ENCODE measurements at places on chromosomes 11 and 22.

GRCh38 chr11:65742353-65742752, 21.8 kb upstream of the RNASEH2C start:
- DNase-seq, result no peak

DNA sequence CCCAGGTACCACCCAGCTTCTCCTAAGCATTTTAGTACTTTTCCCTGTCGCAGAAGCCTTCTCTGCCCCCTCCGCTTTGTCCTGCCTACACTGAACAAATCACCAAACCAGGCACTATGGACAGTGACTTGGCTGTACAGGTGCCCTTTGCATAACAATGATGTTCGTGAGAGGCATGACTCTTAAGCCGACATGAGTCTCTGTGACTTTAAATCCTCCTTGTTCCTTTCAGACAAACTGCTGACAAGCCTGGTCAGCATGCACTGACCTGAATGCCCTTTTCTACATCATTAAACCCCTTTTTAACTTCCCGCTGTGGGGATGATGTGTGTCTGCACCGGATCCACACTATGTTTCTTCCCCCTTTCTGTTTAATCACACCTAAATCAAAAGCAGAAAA, 16.6 kb downstream of the CAVIN3 start:
- no peak for DNase-seq

DNA sequence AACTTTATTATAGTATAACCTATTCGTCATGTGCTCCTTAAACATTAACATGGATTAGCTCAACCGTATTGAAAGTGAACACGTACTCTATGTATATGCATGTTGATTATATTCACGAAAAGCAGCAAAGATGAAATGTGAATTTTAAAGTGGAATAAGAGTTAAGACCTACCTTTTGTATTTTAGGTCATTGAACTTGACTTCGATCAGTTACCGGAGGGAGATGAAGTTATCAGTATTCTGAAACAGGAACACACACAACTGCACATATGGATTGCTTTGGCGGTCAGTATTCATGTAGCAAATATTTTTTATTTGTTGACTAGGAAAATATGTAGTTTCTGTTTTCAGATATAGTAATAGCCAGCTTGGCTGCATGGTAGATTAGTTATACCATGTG, 1.4 kb downstream of the CTR9 start:
- DNase-seq, result no peak

- DNase-seq, result no peak
These were observed 336.7 kb upstream of the PLET1 start for GRCh38 chr11:112597286-112597790.

GRCh38 chr11:97224396-97224795, 834.6 kb downstream of the JRKL start:
- DNase-seq, result no peak

DNA sequence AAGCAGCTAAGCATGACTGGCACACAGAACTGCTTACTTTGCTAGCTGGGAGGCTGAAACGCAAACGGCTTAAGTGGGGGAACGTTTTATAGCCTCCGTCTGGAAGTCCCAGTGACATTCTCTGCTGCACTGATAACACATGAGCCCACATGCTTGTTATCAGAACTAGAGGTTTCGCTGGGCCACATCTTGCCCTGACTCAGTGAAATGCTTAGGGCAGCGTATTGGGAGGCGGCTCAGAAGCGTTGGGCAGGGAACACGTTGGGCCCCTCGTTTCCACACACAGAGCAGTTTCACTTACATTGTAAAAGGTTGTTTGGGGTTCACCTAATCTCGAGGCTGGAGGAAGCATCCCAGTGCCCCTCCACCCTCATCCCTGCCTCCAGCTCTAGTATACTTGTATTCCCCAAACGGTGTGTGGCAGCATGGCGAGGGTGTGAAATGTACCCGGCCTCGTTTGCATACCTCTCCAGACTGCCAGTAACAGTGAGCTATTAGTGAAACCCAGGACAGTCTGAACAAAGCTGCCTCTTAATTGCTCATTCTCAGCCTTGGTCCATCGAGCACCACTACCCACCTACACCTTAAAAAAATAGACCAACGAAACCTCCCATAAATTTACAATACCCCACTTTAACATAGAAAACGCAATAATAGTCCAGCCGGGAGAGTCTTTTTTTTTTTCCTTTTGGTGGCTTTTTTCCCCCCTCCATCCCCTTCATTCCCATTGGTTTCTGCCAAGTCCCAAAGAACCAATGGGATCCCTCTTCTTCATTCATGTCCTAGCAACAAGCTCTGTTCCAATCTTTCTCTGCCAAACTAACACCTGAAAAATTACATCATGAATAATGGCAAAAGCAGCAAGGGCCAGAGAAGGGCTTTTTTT, 218.8 kb upstream of the SORL1-AS1 start:
- peak; percentile 83 for DNase-seq

- DNase-seq, result no peak
These were observed 131.7 kb downstream of the VPREB1 start for GRCh38 chr22:22376352-22376706.

GRCh38 chr11:7486098-7486780, 933 bp downstream of the OLFML1 start:
- no peak for DNase-seq

GRCh38 chr11:33266393-33267215, 9.4 kb downstream of the HIPK3 start:
- no peak for DNase-seq

DNA sequence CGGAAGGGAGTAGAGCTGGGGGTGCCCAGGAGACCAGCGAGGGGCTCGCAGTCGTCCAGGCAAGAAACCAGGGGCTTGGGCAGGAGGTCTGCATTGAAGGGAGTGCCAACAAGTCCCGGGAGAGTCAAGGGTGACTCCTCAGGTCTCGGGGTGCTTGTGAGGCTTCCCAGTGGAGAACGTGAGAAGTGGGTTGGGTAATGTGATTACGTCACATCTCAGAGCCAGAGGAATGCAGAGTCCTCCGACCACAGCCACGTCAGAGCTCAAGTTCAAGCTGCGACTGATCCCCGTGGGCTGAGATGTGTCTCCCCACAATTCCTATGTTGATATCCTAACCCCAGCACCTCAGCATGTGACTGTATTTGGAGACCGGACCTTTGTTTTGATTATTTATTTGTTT, 89.7 kb upstream of the SHANK2 start:
- no peak for DNase-seq

- DNase-seq, result no peak
These were observed 89.0 kb upstream of the CD44 start for GRCh38 chr11:35049859-35050531.

DNA sequence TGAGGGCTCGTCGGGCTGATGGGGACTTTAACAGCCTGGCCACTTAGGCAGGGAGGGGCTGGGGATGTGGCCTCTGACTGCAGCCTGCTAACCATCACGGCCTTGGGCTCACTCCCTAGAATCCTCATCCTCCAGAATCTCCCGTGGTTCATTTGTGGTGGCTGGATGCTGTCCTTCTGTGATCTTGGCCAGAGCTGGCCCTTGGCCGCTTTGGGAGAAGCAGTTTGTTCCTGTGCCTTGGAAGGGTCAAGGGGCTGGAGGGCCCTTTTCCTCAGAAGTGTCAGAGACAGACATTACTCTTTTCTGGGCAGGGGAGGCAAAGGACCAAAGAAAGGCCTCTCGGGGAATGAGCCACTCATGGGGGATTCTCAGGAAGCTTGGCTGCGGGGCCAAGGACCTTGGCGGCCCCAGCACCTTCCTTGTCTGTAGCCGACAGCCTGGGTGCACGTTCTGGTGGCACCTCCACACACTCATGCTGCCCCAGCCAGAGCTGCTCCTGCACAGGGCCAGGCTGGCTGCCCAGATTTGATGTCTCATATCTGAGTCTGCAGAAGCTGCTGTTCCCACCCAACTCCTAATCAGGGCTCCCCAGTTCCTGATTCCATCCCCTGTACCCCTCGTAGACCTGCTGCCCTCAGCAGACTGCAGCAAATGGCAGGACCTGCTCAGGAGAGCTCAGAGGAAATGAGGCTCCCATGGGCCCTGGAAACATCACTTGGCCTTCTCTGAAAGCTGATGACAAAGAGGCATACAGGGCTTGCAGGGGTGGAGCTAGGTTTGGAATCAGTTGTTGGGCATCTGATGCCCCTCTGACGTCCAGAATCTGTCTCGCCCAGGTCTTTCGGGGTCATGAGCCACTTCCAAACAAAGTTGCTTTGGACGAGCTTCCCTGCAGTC, 107.7 kb downstream of the CTTN start:
- no peak for DNase-seq

DNA sequence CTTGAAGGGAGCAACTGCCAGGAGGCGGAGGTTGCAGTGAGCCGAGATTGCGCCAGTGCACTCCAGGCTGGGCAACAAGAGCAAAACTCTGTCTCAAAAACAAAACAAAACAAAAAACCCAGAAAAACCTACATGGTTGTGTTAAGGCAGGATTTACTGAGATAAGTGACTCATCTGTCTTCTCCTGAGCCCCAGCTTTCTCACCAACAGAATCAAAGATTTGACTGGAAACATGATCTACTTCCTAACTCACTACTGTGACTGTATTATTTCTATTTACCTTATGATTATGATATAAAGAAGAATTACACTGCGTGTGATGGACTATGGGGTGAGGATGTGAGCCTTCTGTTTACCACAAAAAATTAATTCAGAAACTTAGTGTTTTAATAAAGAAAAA, 21.8 kb downstream of the FAM118B start:
- DNase-seq, result no peak

DNA sequence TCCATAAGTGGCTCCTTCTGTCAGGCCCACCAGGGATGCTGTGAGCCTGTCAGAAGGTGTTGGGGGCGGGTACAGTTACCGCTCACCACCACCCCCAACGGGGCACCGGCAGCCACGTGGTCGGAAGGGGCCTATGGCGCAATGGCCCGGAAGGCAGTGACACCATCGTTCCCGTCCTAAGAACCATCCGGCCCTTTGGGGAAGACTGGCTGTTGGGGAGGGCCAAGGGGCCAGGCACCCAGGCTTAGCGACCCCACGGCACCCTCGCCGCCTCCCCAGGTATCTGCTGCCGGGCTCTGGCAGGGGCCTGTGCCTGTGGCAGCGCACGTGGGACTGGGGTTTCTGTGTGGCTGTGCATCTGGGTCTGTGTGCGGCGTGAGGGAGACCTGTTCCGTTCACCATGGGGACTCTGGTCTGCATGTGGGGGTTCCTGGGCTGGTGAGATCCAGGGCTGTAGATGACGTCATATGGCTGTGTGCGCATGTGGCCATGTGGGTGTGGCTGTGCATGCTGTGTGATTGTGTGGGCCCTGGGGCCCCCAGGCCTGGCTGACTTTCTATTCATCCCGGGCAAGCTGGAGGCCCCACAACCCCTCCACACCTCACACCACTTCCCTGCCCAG, 717 bp downstream of the OSM start:
- DNase-seq, result no peak

Data from retinal pigment epithelial cell (primary cell).